Endothelial cell of umbilical vein (primary cell): ENCODE measurements at places on chromosomes 5 and 9. TPM values are rescaled to one million over a fixed set of nuclear protein-coding genes. Genes with fewer than 3 reads are reported as not detected.

DAPK1 gene
- 56.7 and 58.9 TPM in 2 replicates for polyA plus RNA-seq

DMRT3 gene
- not detected in 2 replicates for polyA plus RNA-seq

SKP1 gene
- 136 and 214 TPM in 2 replicates for polyA plus RNA-seq

DMAC1 gene
- 15.8 and 21.8 TPM in 2 replicates for polyA plus RNA-seq

PCDHA11 gene
- polyA plus RNA-seq = 0.03 TPM in 1 of 2 replicates, not detected in the other

CARD9 gene
- polyA plus RNA-seq = 0.19 and 0.22 TPM in 2 replicates

PLK2 gene
- polyA plus RNA-seq = 187 and 199 TPM in 2 replicates

BHMT gene
- polyA plus RNA-seq = not detected in 2 replicates

FRMD3 gene
- polyA plus RNA-seq = 2.0 and 3.0 TPM in 2 replicates

TGFBR1 gene
- polyA plus RNA-seq = 5.6 and 5.8 TPM in 2 replicates

ANXA2R gene
- 10.4 and 11.1 TPM in 2 replicates for polyA plus RNA-seq

ISL1 gene
- polyA plus RNA-seq = 0.13 and 0.28 TPM in 2 replicates

ZDHHC12 gene
- polyA plus RNA-seq = 62.0 and 86.1 TPM in 2 replicates

FOXD4 gene
- 0.07 and 0.13 TPM in 2 replicates for polyA plus RNA-seq

HACD4 gene
- 1.2 and 1.3 TPM in 2 replicates for polyA plus RNA-seq

LNPEP gene
- 6.8 and 7.0 TPM in 2 replicates for polyA plus RNA-seq

PTGDS gene
- not detected in 2 replicates for polyA plus RNA-seq

SPATA31E1 gene
- not detected in 2 replicates for polyA plus RNA-seq

FAM163B gene
- polyA plus RNA-seq = not detected in 2 replicates

NME5 gene
- 0.11 TPM in 1 of 2 replicates, not detected in the other for polyA plus RNA-seq

ST8SIA4 gene
- polyA plus RNA-seq = 4.1 and 4.5 TPM in 2 replicates

CTNND2 gene
- polyA plus RNA-seq = not detected in 2 replicates

OMD gene
- polyA plus RNA-seq = not detected in 2 replicates

ARID3C gene
- polyA plus RNA-seq = not detected in 2 replicates

GTF2H2C gene
- polyA plus RNA-seq = 9.9 and 10.2 TPM in 2 replicates

PCDHGB1 gene
- 0.39 and 0.48 TPM in 2 replicates for polyA plus RNA-seq

CCDC171 gene
- polyA plus RNA-seq = 0.19 and 0.58 TPM in 2 replicates

WDR38 gene
- polyA plus RNA-seq = not detected in 2 replicates

FAXDC2 gene
- 12.0 and 13.4 TPM in 2 replicates for polyA plus RNA-seq

CRB2 gene
- polyA plus RNA-seq = not detected in 2 replicates

STKLD1 gene
- 0.29 and 0.67 TPM in 2 replicates for polyA plus RNA-seq

CNTNAP3 gene
- polyA plus RNA-seq = 10.9 and 11.1 TPM in 2 replicates

MLANA gene
- not detected in 2 replicates for polyA plus RNA-seq

SV2C gene
- polyA plus RNA-seq = not detected in 2 replicates

SPINK4 gene
- polyA plus RNA-seq = not detected in 2 replicates

C9orf40 gene
- 2.1 and 2.2 TPM in 2 replicates for polyA plus RNA-seq

ZNF366 gene
- polyA plus RNA-seq = 1.2 and 1.3 TPM in 2 replicates

RRAGA gene
- polyA plus RNA-seq = 88.3 and 95.6 TPM in 2 replicates

SPRY4 gene
- polyA plus RNA-seq = 9.3 and 11.0 TPM in 2 replicates

IFNB1 gene
- not detected in 2 replicates for polyA plus RNA-seq

SARDH gene
- polyA plus RNA-seq = 0.16 and 0.19 TPM in 2 replicates

DRD1 gene
- polyA plus RNA-seq = not detected in 2 replicates

TEX48 gene
- polyA plus RNA-seq = not detected in 2 replicates

GLRA1 gene
- polyA plus RNA-seq = not detected in 2 replicates

NR4A3 gene
- polyA plus RNA-seq = 0.11 TPM in 2 replicates

COL15A1 gene
- polyA plus RNA-seq = not detected in 2 replicates

PTGER4 gene
- 35.9 and 37.4 TPM in 2 replicates for polyA plus RNA-seq

PHF24 gene
- polyA plus RNA-seq = not detected in 2 replicates

LHFPL2 gene
- 9.3 and 9.6 TPM in 2 replicates for polyA plus RNA-seq

LURAP1L gene
- 1.4 and 1.5 TPM in 2 replicates for polyA plus RNA-seq

IFNA14 gene
- not detected in 2 replicates for polyA plus RNA-seq

KCNV2 gene
- not detected in 2 replicates for polyA plus RNA-seq

IL9 gene
- polyA plus RNA-seq = not detected in 2 replicates

SRD5A1 gene
- polyA plus RNA-seq = 11.6 and 16.6 TPM in 2 replicates

ROPN1L gene
- polyA plus RNA-seq = 0.13 and 0.30 TPM in 2 replicates
